ENCODE measurements at places on chromosomes 2 and 18.

DNA sequence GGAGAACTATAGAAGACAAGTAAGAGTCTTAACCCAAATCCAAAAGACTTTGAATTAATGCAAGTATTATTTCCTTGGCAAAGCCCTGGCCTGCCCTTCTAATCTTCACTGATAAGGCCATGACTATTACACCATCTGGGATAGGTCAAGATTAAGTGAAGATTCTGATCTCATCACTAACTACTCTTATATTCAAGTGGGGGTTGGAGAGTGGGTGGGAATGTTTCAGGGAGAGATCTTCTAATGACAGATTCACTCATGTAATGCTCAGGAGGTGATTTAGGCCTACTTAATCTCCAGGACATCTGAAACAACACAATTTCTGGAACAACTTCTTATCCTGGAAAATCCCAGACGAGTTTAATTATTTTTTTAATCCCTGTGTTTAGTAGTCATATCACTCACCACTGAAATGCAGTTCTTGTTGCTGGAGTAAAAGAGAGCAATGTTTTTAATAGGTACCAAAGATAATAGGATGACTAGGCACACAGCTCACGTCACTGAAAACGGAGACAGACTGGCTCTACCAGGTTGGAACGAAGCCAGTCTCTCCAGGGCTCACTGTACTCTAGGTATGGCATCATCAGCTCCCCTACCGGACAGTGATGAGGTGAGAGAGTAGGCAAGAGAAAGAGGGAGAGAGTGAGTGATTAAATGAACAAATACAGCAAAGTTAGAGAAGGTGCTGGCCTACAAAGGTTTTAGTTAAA is 133.1 kb downstream of the NCKAP5 start:
- no peak for DNase-seq

DNA sequence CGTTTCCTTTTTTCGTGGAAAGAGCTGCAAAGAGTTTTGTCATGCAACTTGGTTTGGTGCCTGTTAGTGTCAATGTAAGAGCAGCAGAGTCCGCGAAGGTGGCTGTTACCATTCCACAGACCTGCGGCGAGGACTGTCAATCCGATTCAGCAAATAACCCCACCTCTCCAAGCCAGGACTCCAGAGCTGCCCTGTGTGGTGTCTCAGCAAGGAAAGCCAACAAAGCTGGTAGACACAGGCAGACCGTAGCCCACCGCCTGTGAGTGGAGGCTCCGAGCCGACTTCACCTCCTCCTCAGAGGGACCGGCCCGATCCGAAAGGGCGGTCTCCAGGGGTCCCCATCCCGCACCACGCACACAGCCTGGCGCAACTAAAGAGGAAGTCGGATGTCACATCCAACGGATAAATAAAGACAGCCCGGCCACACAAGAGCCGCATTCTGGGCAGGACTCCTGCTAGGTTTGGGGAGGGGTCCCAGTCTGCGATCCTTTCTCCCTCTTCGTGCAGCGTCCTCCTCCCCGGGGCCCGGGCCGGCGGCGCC is 819 bp downstream of the ANKRD44 start:
- DNase-seq: no peak

GRCh38 chr2:197804758-197805714 is 643 bp downstream of the PLCL1 start:
- no peak for DNase-seq

- DNase-seq: no peak
Measured at GRCh38 chr2:207617011-207617671, 8.1 kb downstream of the METTL21A start.

- DNase-seq: no peak
Measured at GRCh38 chr2:105872142-105872728, 127.5 kb downstream of the NCK2 start.

DNA sequence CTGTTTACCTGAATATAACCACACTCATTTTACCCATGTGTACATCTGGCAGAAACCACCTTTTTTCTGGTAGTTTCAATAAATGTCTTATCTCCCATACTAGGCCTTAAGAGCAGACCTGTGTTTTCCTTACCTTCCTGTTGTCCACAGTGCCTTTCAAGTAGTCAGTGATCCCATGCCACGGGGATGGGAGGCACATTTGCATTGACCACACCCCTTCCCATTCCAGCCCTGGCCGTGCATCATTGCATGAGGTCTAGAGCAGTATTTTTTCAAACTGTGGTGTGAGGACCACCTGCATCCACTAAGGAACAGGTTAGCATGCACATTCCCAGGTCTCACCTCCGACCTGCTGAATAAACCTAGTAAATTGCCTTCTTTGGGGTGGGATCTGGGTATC is 165.2 kb upstream of the FOSL2 start:
- no peak for DNase-seq

DNA sequence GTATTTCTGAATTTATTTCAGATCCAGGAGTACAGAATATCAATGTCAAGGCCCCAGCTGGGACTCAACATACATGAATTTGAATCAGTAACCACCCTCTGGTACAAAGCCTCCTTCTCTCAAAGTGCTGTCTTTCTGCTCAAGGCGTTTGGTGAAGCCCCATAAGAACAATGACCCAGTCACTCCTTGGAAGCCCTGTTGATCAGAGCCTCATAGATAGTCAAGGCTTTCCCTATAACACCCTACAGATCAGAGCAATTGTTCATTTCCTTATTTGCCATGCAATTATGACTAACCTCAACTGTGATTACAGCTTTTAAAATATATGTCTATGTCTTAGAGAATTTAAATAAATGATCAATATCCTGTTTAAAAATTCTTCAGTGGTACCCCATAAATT is 159.1 kb upstream of the CREB1 start:
- DNase-seq: no peak

DNA sequence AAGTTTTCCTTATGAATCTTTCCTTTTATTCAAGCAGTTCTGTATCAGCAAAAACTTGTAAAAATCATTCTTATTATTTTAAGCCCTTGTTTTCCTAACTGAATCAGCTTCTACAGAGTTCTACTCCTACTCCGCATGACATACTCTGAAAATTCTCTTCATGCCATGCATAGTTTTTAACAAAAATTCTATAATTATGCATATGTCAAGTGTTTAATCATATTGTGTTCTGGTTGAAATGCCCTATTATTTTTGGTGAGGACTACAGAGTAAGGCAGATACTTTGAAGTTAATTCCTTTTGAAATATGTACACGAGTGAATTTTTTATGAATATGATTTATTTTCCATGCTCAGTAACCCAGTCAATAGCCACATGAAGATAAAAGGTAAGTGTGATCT is 28.8 kb downstream of the ANKRD30B start:
- no peak for DNase-seq

DNA sequence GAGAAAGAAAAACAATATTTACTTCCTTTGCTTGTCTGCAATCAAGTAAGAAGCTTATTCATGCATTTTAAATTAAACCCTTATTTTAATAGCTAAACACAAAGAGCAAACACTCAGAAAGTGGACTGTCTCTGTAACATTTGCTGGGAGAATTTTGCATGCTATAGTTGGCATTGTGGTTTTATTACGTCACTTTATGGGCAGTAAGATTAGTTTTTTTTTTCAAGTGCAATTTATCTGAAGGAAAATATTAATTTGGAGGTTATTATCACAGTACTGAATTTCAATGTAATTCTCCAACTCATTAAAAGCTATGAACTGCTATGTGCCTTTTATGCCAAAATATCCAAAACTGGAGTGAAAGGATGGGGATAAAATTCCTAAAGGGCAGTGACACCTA is 103.3 kb downstream of the TMEFF2 start:
- DNase-seq: no peak

DNA sequence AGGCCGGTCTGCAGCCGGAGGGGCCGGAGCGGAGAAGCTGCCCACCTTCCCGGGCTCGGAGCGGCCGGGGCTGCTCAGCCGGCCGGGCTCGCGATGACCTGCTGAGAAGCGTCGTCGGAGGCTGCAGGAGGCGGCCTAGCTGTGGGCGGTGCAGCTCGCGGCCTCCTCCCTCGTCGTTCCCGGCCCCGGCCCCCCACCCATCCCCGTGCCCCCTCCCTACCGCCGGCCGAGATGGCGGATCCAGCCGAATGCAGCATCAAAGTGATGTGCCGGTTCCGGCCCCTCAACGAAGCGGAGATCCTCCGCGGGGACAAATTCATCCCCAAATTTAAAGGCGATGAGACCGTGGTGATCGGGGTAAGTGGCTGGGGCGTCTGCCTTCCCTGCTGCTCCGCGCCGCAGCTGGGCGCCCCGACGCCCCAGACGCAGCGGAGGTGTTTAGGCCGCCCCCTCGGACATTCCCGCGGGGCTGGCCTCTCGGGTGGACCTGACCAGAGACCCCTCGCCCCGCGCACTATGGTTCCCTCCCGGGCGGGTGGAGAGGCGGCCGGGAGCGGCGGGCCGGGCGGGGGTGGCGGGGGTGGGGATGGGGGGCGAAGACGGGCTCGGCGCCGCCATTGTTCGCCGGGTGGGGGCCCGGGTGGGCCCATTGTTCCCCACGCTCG is 492 bp downstream of the KIF5C start:
- no peak for DNase-seq

GRCh38 chr2:25215232-25215631 is 46.9 kb upstream of the POMC start:
- DNase-seq: no peak
